ENCODE measurements at places on chromosomes 2 and 18.

DNA sequence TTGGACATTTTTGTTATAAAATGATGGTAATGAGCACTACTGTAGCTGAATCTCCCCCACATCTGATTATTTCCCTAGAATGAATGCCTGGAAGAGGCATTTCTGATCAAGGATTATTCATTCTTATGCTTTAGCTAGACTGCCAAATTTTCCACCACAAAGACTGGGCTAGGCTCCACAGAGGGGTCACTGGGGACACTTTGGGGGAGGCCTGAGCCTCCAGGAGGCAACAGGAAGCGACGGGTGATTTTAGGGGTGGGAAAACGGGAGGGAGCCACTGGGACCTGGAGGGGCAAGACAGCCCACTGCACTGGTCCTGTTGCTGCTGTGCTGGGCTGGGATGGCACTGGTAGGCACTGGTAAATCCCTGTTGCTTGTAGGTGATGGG is 2.4 kb upstream of the ASB1 start:
- DNase-seq: no peak

GRCh38 chr2:2570360-2570759 is 239.3 kb upstream of the MYT1L start:
- DNase-seq: no peak

DNA sequence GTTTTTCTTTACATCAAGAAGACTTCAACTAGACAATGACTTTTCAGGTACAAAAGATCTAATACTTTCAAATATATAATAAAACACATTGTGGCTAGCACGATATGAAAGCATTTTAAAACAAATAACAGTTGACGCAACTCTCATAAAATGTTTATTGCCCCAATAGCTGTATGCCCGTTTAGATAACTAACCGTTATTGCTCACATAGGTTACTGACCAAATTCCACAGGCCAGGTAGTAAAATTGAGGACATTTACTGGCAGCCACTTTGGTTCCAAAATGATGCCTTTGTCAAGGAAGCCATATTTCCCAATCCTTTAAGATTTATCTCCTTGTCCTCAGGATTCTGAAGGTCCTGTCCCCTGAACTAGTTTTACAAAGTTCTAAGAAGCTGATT is 2.9 kb upstream of the REG1B start:
- no peak for DNase-seq

DNA sequence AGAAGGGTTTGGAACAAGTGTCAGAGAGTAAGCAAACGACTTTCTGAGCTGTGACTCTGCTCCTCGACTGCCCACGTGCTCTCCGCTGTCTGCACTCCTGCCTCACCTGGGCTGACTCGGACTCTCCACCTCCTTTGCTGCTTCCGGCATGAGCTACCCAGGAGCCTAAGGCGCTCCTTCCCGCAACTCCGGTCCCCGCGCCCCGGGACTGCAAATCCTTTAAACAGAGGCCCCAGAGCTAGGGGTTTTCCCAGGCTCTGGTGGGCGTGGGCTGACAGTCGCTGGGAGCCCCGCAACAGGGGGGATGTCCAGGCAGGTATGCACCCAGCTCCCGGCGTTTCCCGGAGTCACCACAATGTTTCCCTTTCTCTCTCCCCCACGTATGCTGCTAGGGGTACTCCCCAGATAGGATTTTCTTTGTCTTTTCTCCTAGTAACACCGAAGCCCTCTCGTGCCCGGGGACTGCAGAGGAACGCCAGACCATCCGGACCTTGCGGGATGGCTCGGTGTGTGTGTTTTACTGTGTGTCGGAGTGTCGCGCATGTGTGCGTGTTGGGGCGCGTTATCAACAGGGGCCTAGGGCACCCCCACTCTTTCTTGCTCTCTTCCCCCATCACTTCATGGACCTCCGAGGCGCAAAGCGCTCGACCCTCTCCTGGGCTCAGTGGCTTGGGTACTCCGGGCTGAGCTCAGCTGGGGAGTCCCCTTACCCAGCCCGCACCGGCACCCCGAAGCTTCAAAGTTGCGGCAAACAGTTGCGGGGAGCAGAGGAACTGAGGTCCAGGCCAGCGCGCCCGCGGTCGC is 691 bp upstream of the THSD7B start:
- DNase-seq: no peak

GRCh38 chr2:100936070-100936741 is 65.9 kb upstream of the RPL31 start:
- no peak for DNase-seq

GRCh38 chr18:44325903-44326635 is 354.6 kb upstream of the SETBP1 start:
- no peak for DNase-seq

All from lower lobe of right lung (tissue), 2 donors.